ENCODE measurements at places on chromosomes 13 and 19. TPM values are rescaled to one million over a fixed set of nuclear protein-coding genes. Genes with fewer than 3 reads are reported as not detected.

MAU2 gene
- total RNA-seq: 67.0 TPM

DIRAS1 gene
- not detected for total RNA-seq

KLF2 gene
- total RNA-seq: 96.0 TPM

ZNF675 gene
- 23.6 TPM for total RNA-seq

NTF4 gene
- total RNA-seq: not detected

ATP8B3 gene
- 27.8 TPM for total RNA-seq

GRCh38 chr13:111893607-111894443 is 173.1 kb upstream of the SOX1 start:
- H3K36me3 ChIP-seq: no peaks in the 10 kb centered on the region
- DNase-seq: peak; percentile 3
- H3K4me1 ChIP-seq: no peaks in the 10 kb centered on the region
- no peak overlapping the region for H3K4me3 ChIP-seq
- H3K27me3 ChIP-seq: peaks cover 20% of the 10 kb centered on the region

GRCh38 chr19:919199-920050 is 2.3 kb downstream of the KISS1R start:
- DNase-seq: peak; percentile 47
- H3K27ac ChIP-seq: no peak overlapping the region
- H3K36me3 ChIP-seq: no peaks in the 10 kb centered on the region
- peak overlapping the region; percentile 48 for H3K4me3 ChIP-seq
- peaks cover 24% of the 10 kb centered on the region for H3K4me1 ChIP-seq
- peaks cover 6% of the 10 kb centered on the region for H3K27me3 ChIP-seq

GRCh38 chr13:36758345-36758744 is 60.7 kb upstream of the RFXAP start:
- peaks cover 8% of the 10 kb centered on the region for H3K27me3 ChIP-seq
- no peak overlapping the region for H3K27ac ChIP-seq
- H3K4me3 ChIP-seq: no peak overlapping the region

DNA sequence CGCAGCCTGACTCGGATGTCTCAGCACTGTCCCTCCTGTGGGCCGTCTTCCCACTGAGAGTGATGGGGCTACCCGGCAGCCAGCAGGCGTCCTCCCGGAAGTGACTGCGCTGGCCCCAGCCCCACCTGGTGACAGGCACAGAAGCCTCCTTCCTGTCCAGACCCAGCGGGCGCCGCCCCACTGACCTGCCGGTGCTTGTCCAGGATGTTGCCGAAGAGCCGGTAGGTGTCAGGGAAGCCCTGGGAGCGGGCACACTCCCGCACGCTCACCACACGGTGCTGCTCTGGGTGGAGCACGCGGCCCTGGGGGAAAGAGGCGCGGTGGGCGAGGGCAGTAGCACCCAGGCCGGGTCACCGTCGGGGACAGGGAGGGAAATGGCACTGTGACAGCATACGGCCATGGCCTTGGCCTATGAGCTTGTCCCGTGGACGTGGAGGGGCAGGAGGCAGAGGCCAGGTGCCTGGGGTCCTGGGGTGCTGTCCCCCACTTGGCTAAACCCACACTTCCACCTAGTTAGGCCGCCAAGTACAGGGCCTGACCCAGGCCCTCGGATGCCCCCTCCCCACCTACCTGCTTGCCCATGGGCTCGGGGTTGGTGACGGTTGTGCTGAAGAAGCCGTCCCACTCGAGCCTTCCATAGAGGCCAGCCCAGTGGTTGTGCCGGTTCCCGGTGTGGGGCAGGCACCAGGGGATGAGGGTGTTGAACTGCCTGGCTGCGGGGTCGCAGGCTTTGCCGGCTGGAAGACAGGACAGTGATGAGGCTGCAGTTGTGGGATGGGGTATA is 16.0 kb upstream of the EIF3G start:
- H3K36me3 ChIP-seq: peaks cover 66% of the 10 kb centered on the region
- H3K27me3 ChIP-seq: no peaks in the 10 kb centered on the region
- no peak overlapping the region for H3K4me3 ChIP-seq
- no peaks in the 10 kb centered on the region for H3K4me1 ChIP-seq

DNA sequence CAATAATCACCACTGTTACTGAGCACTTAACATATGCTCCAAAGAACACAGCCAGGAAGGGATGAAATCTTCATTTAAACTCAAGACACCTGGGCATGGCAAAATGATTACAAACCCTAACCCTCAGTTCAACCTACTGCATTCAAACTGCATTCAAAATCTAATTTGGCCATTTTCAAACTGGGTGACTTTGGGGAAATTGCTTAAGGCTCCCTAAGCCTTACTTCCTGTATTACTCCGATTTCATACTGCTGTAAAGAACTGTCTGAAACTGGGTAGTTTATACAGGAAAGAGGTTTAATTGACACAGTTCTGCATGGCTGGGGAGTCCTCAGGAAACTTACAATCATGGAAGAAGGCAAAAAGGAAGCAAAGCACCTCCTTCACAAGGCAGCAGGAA is 50.4 kb downstream of the CBY2 start:
- DNase-seq: no peak
- H3K36me3 ChIP-seq: no peaks in the 10 kb centered on the region
- H3K4me3 ChIP-seq: no peak overlapping the region
- peaks cover 2% of the 10 kb centered on the region for H3K27me3 ChIP-seq

- H3K4me1 ChIP-seq: no peaks in the 10 kb centered on the region
- H3K27ac ChIP-seq: no peak overlapping the region
- DNase-seq: no peak
- peaks cover 3% of the 10 kb centered on the region for H3K36me3 ChIP-seq
- no peaks in the 10 kb centered on the region for H3K27me3 ChIP-seq
Measured at GRCh38 chr19:34323433-34324204, 41.4 kb upstream of the GPI start.

GRCh38 chr19:7159105-7159933 is 89.8 kb downstream of the ZNF557 start:
- no peaks in the 10 kb centered on the region for H3K36me3 ChIP-seq
- no peaks in the 10 kb centered on the region for H3K4me1 ChIP-seq

DNA sequence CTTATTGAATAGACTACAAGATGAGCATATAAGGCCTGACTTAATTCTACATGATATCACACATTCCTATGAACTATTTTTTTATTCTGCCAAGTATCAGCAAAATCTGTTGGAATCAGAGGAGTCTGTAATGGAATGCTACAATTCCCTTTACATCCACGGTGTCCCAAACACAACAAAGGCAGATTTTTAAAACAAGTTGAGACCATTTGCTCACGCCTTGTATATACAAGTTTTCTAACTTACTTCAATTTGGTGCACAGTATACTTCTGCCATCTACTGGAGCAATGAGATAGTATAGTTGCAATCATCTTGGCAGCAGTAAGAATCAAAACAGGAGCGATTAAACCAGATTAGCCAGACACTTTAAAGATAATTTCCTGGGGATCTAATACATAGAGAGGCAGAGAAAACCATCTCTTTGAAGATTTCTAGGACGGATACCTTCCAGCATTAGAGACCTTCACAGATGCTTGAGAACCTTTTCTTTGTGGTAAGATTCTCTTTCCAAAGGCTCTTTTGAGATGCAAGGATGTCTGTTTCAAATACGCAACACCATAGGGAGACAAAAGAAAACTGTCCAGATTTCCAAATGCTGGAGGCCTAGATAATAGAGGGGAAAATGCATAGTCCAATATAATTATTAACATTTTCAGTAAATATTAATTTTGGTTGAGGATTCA is 302.0 kb upstream of the MIR17HG start:
- no peak overlapping the region for H3K27ac ChIP-seq
- DNase-seq: no peak
- no peaks in the 10 kb centered on the region for H3K4me1 ChIP-seq
- no peaks in the 10 kb centered on the region for H3K27me3 ChIP-seq
- no peaks in the 10 kb centered on the region for H3K36me3 ChIP-seq

GRCh38 chr13:62583466-62583865 is 1167.8 kb upstream of the PCDH20 start:
- no peaks in the 10 kb centered on the region for H3K4me1 ChIP-seq
- H3K27me3 ChIP-seq: no peaks in the 10 kb centered on the region
- H3K36me3 ChIP-seq: no peaks in the 10 kb centered on the region
- H3K27ac ChIP-seq: no peak overlapping the region
- no peak for DNase-seq

All from activated CD8-positive, alpha-beta T cell treated with anti-CD3 and anti-CD28 coated beads, Interleukin-2, amount 10 ng/mL, durations not matched to agents 7 days and 5 days (primary cell).